ENCODE measurements at places on chromosomes 3 and 15. TPM values are rescaled to one million over a fixed set of nuclear protein-coding genes. Genes with fewer than 3 reads are reported as not detected.

PSTPIP1 gene
- total RNA-seq, result not detected

SSUH2 gene
- total RNA-seq, result not detected

TOPAZ1 gene
- total RNA-seq, result not detected

LRTM1 gene
- not detected for total RNA-seq

CCDC54 gene
- not detected for total RNA-seq

ARPP19 gene
- total RNA-seq, result 137 TPM

FOXB1 gene
- not detected for total RNA-seq

KCNAB1 gene
- total RNA-seq, result 0.05 TPM

CCDC39 gene
- not detected for total RNA-seq

DGKG gene
- total RNA-seq, result 14.4 TPM

GRM2 gene
- not detected for total RNA-seq

TEX55 gene
- total RNA-seq, result not detected

TEX9 gene
- 4.3 TPM for total RNA-seq

MYL3 gene
- not detected for total RNA-seq

TERC gene
- 110 TPM for total RNA-seq

GUCA1C gene
- 0.39 TPM for total RNA-seq

TLR9 gene
- total RNA-seq, result not detected

SCAP gene
- 26.2 TPM for total RNA-seq

SKOR1 gene
- total RNA-seq, result 0.12 TPM

CMTM7 gene
- total RNA-seq, result 13.3 TPM

HCN4 gene
- 0.17 TPM for total RNA-seq

PLA2G4E gene
- total RNA-seq, result not detected

NR2E3 gene
- not detected for total RNA-seq
